ENCODE measurements at places on chromosomes 11 and 22.
A peak's percentile ranks its signal among the peaks of the same experiment; 100 is the strongest.

- no peak for DNase-seq
Observed at GRCh38 chr11:130897262-130898182, 18.8 kb downstream of the SNX19 start.

DNA sequence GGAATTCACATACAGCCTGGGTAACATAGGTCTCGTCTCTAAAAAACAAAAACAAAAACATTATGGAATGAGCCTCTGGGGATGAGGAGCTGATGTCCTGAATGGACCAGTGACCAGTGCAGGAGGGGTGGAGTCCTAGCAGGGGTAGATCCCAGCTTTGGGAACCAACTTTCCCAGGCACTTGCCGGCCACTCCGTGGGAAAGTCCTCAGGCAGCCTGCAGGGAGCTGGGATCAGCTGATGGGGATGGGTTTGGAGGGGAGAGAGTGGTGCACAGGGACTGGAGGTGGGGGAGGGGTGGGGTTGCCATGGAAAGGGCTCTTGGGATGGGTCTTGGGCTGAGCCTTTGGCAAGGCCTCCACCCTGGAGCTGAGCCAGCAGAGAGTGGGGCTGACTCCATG lies 19.1 kb downstream of the MGAT3 start:
- no peak for DNase-seq

DNA sequence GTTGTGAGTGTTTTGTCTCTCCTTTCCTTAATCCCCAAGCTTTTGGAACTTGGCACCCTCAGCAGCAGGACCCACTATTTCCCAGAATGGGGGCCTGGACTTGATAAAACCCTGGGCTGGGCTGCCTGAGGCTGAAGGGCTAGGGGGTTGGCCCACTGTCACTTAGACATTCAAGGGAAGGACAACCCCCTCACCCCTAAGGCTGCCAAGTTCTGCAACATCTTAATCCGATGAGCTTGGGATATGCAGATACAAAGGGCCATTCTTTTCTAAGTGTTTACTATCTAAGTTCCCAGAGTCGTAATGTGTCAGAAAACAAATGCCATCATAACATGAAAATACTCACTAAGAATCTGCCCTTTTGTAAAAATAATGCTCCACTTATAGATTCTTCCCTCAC lies 42.9 kb downstream of the IRAG1 start:
- no peak for DNase-seq

DNA sequence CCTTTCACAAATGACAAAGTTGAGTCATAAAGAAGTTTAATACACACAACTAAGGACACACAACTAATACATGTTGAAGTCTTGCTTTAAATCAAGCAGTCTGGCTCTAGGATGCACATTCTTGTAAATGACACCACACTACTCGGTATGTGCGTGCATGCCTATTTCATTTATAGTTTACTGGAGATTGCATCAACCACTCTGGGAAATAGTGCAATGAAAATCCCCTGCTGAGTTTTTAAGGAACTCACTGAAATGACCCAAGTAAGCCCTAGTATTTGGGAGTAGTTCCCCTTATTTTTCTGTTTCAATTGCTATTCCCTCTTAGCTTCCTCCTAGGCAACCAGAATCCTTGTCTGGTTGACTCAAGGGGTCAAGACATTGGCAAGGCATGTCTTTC lies 160.2 kb upstream of the LARGE1 start:
- no peak for DNase-seq

DNA sequence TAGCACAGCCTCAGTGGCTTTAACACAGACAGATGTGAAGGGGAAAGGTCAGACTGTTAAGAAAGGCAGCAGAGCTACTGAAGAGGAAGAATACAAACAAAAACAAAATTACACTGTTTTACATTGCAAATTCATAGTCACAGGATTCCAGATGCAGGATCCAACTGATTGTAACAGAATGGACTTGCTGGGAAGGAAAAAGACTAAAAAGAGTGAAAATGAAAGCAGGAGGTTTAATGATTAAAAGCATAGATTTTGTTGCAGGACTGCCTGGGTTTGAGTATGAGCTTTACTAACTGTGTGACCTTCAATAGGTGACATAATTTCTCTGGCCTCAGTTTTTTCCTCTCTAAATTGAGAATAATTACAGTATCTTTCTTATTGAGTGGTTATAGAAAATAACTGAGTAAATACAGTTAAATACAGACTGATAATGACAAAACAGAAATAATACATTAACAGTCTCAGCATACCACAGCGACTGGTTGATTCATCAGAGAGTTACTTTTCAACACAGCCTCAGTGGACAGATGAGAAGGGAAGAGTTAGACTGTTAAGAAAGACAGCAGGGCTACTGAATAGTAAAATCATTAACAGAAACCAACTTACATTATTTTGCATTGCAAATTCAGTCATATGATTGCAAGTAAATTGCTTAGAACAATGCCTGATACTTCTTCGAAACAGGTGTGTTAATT lies 704.2 kb upstream of the TENM4 start:
- DNase-seq, result no peak

- DNase-seq, result no peak
Observed at GRCh38 chr11:111510311-111510710, 1.9 kb downstream of the BTG4 start.

- DNase-seq, result no peak
Observed at GRCh38 chr11:103731670-103732069, 304.8 kb upstream of the DDI1 start.

DNA sequence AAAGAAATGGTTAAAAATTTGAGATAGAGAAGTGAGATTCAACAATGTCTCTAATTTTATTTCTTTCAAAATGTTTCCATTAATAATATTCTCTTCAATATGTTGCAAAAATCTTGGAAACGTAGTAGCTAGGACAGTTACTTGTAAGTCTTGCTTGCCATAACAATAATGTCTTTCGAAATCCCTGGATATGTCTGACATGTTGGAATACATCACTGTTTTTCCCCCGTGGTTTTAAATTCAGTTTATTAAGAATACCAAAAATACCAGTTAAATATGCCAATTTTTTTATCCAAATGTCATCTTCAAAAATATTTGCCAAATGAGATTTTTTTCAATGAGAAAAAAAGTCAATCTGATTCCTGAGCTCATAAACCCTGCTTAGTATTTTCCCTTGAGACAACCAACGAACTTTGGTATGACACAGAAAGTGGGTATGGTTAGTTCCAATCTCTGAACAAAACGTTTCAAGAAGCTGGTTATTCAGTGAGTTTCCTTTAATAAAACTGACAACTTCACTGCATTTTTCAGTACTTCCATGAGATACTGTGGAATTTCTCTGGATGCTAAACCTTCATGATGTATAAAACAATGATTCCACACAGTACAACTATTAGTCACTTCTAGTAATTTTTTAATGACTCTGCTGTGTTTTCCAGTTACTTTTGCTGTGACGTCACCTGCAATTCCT lies 36.7 kb upstream of the AMPD3 start:
- DNase-seq, result no peak

- DNase-seq, result no peak
Observed at GRCh38 chr22:22893077-22893805, 5.6 kb downstream of the IGLL5 start.

DNA sequence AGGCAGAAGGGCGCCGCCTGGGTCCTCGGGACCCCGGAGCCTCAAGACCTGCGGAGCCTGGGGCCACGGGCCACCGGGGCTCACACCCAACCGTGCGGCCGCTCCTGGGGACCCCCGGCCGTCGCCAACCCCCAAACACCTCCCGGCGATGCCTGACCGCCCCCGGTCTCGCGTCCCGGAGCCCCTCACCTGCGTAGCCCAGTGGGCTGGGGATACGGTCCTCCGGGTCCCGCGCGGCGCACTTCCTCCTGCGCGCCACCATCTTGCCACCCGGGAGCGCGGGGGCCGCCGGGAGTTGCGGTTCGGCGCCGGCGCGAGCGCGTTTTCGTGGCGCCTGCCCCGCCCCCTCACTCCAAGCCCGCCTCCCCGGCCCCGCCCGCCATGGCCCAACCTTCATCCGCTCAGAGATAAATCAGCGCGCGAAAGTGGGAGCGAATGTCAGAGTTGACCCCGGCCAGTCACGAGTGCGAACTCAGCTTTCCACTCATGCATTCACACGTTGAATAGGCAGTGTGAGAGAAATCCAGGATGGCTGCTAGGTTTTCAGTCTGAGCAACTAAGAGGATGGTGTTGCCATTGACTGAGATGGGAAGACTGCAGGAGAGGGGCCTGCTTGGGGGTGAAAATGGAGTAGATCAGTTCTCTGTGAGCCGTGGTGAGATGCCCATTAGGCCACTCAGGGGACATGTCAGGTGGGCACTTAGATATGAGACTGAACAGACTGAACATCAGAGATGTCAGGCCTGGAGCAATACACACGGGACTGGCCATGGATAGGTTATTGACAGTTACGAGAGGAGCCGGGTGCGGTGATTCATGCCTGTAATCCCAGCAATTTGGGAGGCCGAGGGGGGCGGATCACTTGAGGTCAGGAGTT lies at the start of gene RRP7A:
Gene RRP7A (minus strand): TSS at position 272 of the 877 bp plus-strand sequence. CDS start 10 bp downstream, at position 262.
- DNase-seq, result peak; percentile 78
